ENCODE measurements at places on chromosomes 16 and 17. TPM values are rescaled to one million over a fixed set of nuclear protein-coding genes. Genes with fewer than 3 reads are reported as not detected.

DNA sequence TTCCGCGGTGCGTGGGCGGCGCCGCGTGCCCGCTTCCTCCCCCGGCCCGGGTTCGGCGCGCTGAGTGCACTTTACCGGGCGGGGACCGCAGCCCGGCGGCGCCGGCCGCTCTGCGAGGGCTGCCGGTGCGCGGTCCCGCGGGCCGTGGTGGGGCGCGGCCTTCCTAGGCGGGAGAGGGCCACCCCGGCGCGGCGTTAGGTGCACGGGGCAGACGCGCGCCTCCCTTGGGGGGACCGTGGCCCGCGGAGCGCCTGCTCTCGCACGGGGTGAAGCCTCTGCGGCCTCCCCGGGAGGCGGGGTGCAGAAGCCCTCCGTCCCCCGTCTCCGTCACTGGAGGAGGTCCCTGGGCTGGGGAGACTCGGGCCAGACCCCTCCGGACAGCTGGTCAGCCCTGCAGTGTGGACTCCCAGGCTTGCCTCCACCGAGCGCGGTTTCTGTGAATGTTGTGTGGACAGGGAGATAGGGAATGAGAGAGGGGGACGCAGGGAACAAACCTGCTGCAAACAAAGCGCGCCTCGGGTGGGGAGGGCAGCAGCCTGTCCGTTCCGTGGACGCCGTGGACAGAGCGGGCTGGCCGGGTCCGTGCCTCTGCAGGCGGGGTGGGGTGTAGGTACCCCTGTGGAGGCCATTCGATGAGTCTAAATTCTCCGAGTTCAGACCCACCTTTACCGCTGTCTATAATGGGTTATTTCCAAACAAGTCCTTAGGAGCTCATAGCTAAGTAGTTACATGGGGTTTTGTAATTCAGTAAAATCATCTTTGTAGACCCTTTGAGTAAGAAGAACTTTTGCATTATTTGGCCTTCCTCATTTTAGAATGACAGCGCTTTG, 721 bp downstream of the TBCD start:
- H3K27ac ChIP-seq: peak overlapping the region; percentile 62
- peak overlapping the region; percentile 83 for H3K4me3 ChIP-seq
- H3K36me3 ChIP-seq: peaks cover 11% of the 10 kb centered on the region
- no peaks in the 10 kb centered on the region for H3K27me3 ChIP-seq
- DNase-seq: peak; percentile 38

DNA sequence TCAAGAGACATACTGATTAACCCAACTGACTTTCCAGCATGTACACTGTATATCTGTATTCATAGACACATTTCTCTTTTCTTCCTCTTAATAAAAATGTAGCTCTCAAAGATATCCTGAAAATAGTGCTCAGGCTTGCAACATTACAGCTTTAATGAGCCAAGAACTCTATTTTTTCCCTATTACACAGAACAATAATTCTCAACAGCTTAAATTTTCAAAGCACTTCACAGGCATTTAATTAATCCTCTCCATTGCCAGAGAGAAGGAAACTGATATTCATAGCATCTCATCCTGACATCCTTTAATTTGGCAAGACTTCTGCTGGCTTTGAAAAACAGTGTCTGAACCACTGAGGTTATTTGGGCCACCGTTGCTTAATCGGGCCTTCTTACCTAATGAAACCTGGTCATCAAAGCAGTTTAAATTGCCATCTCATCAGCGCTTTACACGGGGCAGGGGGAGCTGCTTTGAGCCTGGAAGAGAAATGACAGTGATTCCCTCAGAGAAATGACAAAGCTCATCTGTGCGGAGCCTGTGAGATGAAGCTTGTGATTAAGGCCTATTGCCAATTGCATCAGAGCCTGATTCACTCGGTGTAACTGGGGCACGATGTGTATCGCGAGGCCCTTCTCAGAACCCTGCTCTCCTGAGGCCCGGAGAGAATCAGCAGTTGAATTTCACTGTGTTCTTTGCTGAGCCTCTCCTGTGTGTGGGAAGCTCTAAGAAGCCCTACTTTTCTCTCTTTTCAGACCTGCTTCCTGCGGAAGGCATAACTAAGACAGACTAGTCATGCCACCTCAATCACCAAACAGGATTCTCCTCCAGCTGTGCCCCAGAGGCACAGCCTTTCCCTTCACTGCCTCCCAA, 8.5 kb upstream of the SIAH1 start:
- peaks cover 7% of the 10 kb centered on the region for H3K4me1 ChIP-seq
- H3K36me3 ChIP-seq: no peaks in the 10 kb centered on the region
- H3K27me3 ChIP-seq: no peaks in the 10 kb centered on the region
- no peak overlapping the region for H3K4me3 ChIP-seq
- H3K27ac ChIP-seq: no peak overlapping the region
- DNase-seq: no peak

- H3K4me1 ChIP-seq: no peaks in the 10 kb centered on the region
- no peak overlapping the region for H3K4me3 ChIP-seq
- H3K27me3 ChIP-seq: peaks cover 9% of the 10 kb centered on the region
- no peaks in the 10 kb centered on the region for H3K36me3 ChIP-seq
- no peak for DNase-seq
These were observed 20.1 kb downstream of the COX11 start for GRCh38 chr17:54948380-54948779.

DNA sequence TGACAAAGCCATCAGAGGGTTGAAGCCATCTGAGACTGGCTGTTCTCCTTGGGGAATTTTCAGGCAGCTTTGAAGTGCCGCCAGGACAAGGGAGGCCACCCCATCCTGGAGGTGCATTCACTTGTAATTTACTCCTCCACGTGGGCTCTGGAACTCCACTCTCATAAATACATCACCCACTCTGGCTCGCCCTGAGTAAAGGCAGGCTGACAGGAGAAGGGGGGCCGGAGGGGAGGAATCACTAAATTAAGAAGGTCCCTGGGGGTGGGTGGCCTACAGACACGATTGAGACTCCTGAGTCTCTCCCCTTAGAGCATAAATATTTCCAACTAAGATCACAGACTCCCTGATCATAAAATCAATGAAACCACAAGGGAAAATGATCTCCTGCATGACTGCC, 56.3 kb upstream of the HNF1B start:
- H3K36me3 ChIP-seq: no peaks in the 10 kb centered on the region
- H3K27ac ChIP-seq: no peak overlapping the region
- H3K4me3 ChIP-seq: no peak overlapping the region
- H3K27me3 ChIP-seq: peaks cover 16% of the 10 kb centered on the region

Gene ITGAD
- not detected for total RNA-seq

DNA sequence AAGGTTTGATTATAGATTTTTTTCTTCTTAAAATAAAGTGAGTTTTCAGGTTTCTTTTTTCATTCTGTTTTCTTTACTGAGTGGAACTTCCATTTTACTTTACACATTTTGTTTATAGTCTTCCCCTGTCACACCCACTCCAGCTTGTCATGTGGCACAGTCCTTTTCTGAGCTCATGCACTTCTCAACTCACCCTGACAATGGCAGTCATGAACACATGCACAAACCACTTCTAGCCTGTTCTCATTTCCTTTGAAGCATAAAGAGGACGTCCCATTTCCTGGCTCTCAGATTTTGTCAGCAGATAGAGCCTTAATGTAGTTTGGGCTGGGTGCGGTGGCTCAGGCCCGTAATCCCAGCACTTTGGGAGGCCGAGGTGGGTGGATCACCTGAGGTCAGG, 168.0 kb downstream of the AHSP start:
- DNase-seq: peak; percentile 85
- peaks cover 15% of the 10 kb centered on the region for H3K4me1 ChIP-seq
- no peak overlapping the region for H3K27ac ChIP-seq
- H3K27me3 ChIP-seq: no peaks in the 10 kb centered on the region

GRCh38 chr16:2471653-2472487, 773 bp downstream of the NTN3 start:
- no peak for DNase-seq
- H3K4me3 ChIP-seq: no peak overlapping the region
- H3K4me1 ChIP-seq: peaks cover 18% of the 10 kb centered on the region
- no peak overlapping the region for H3K27ac ChIP-seq
